ENCODE measurements at places on chromosomes 6 and 20.

- DNase-seq, result no peak
These were observed 103.9 kb upstream of the PMEPA1 start for GRCh38 chr20:57813509-57814269.

DNA sequence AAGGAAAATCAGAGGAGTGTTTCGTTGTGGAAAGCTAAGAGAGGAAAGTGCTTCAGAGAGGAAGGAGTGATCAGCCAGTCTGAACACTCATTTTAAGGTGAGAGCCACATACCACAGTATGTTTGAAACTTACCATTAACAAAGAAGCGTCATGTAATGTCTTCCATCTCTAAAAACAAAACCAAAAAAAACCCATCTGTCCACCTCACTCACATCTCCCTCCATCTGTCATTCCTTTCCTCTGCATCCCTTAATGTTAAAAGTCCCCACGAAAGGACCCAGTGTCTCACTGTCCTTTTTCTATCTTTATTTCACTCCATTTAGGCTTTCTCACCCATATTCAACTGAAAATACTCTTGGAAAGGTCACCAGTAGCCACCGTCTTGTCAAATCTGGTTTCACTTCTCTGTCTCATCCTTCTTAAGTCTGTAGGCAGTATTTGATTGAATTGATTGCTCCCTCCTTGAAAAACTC, 59.4 kb upstream of the GNRH2 start:
- DNase-seq, result no peak

DNA sequence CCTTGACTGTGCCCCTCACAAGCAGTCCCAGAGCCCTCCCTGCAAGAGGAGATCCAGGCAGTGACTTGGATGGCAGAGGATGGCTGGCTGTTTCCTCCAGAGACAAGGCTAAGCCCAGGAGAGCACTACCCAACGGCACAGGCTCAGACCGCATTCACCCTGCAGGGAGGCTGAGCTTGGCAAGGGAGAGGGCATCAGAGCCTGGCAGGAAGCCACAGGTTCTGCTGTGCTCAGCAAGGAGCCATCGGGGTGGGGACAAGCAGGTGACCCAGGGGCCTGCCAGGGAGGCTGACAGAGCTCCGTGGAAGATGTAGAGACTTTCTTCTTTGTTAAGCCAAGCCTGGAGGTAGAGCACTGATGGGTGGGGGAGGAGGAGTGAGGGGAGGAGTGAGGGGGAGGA, 159.2 kb upstream of the CST7 start:
- DNase-seq, result no peak

- DNase-seq, result no peak
These were observed 87.6 kb upstream of the E2F3 start for GRCh38 chr6:20313960-20314530.

DNA sequence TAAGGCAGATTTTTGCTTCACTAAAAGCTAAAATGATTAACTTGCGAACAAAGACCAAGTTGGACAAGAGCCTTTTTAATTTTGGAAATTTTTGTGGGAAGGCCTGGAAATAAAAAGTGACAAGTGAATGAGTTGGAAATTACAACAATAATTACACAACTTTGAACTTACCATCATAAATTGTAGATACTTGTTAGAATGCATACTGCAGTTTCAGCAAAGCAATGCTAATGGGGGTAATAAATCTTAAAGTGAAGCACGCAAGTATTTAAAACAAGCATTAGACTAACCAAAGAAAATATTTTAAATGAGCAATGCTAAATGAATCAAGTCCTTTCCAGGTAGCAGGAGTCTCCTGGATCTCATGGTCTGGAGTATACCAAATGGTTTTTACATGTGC, 83.2 kb upstream of the EYA4 start:
- DNase-seq, result no peak

- DNase-seq, result peak; percentile 35
These were observed 103.1 kb upstream of the SPACA1 start for GRCh38 chr6:87944541-87944954.

DNA sequence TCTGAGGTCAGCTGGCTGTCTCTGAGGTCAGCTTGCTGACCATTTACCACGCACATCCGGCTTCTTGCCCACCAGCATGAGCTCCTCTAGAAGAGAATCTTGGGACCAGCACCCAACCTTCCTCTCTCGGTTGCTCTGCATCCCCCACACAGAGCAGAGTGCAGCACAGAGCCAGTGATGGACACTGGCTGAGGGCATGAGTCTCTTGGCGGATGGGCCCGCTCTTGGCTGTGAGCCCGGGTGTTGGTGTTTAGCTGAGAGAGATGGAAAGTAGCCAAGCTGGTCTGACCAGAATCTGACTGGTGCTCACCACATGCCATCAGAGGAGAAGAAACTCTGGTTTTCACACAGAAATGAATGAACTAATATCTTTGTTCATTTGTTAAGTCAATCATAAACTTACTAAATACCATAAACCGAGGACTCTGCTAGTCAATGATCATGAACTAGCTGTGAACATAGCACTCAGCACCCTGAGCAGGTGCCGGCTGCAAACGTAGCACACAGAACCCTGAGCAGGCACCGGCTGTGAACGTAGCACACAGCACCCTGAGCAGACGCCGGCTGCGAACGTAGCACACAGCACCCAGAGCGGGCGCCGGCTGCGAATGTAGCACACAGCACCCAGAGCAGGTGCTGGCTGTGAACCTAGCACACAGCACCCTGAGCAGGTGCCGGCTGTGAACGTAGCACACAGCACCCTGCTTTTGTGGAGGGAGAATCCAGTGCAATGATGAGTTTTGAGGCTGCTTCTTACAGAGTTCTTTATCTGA, 10.4 kb upstream of the THBS2 start:
- no peak for DNase-seq

GRCh38 chr6:12927746-12928145, 211.2 kb downstream of the PHACTR1 start:
- no peak for DNase-seq

DNA sequence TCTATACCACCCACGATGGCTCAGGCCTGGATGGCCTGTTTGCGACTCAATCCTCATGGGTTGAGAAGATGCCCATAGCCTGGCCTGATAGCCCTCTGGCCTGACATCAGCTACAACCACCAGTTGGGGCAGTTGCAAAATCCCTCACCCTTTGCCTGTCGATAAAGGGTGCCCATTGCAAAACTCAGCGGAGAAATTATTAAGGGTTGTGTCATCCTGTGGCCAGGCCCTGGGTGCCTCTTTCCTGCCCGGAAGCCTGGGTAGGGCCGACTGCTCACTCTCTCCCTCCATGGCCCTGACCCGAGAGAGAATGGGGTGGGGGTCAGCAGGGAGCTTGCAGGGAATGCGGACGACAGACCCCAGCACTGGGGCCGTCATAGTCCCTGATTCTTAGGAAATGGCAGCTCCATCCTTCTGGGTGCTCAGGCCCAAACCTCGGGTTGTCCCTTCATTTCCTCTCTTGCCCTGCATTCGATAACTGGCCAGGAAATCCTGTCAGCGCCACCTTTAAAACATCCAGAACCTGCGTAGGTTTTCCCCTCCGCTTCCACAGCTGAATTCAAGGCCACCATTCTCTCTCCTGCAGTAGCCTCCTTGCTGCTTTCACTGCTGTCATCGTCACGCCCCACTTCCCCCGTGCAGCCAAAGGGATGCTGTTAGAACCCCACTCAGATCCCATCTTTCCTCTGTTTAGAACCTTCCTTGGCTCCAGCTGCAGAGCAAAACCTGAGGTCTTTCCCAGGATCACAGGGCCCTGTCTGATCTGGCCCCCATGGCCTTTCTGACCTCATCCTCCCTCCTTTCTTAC, 31.1 kb downstream of the CEBPB start:
- no peak for DNase-seq

GRCh38 chr6:139154881-139155547, 20.1 kb downstream of the HECA start:
- no peak for DNase-seq

- no peak for DNase-seq
These were observed 33.8 kb downstream of the DLGAP4 start for GRCh38 chr20:36339646-36340592.

- DNase-seq, result no peak
These were observed 2.1 kb downstream of the KIAA0319 start for GRCh38 chr6:24643920-24644319.

- no peak for DNase-seq
These were observed 86.2 kb downstream of the ANKRD60 start for GRCh38 chr20:58141971-58142842.

GRCh38 chr6:44004625-44005506, 122.4 kb downstream of the MRPL14 start:
- DNase-seq, result no peak
